Activated T-cell treated with anti-CD3 and anti-CD28 coated beads, Interleukin-2, amount 50 U/mL, for 48 hours (primary cell): ENCODE measurements at places on chromosomes 7 and 10.

- no peak for DNase-seq
Observed at GRCh38 chr10:58266003-58266825, 1.5 kb downstream of the IPMK start.

GRCh38 chr7:17590221-17590620 lies 291.8 kb downstream of the AHR start:
- DNase-seq: no peak

DNA sequence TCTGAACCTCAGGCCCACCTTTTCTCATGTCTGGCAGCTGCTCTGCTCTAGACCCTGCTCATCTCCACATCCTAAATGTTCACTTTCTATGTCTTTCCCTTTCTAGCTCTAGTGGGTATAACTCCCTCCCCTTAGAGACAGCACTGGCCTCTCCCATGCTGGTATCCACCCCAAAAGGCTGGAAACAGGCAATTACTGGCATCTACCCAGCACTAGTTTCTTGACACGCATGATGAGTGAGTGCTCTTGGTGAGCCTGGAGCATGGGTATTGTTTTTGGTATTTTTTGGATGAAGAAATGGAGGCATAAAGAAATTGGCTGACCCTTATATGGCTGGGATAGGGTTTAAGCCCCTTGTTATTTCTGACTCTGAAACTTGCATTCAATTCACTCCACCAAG lies 156.0 kb downstream of the EGFR start:
- DNase-seq: no peak

DNA sequence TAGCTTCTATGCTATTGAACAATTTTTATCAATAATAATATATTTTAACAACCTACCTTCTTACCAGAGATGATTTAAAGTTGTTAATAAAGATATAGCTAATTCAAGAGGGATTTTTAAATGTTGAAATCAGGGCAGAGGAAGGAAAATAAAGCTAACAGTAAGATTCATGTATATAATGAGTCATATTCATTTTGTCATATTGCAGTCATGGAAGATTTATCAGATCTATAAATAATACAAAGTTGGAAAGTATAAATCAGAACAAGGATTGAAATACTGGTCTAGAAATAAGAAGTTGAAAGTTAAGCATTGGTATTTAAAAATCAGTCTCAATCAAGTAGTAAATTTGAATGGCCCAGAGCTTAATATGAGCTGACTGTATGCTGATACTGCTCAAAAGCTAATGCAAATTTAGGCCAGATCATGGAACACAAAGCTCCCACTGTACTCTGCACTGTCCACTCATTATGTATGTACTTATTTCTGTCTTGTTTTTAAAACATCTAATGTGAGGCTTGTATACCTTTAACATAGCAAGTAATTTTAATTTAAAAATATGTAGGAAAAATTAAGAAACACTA lies 196.9 kb downstream of the ZEB1 start:
- DNase-seq: no peak

- DNase-seq: no peak
Observed at GRCh38 chr7:51219261-51219988, 97.2 kb downstream of the COBL start.

- no peak for DNase-seq
Observed at GRCh38 chr10:88721392-88721791, 15.3 kb downstream of the LIPK start.

DNA sequence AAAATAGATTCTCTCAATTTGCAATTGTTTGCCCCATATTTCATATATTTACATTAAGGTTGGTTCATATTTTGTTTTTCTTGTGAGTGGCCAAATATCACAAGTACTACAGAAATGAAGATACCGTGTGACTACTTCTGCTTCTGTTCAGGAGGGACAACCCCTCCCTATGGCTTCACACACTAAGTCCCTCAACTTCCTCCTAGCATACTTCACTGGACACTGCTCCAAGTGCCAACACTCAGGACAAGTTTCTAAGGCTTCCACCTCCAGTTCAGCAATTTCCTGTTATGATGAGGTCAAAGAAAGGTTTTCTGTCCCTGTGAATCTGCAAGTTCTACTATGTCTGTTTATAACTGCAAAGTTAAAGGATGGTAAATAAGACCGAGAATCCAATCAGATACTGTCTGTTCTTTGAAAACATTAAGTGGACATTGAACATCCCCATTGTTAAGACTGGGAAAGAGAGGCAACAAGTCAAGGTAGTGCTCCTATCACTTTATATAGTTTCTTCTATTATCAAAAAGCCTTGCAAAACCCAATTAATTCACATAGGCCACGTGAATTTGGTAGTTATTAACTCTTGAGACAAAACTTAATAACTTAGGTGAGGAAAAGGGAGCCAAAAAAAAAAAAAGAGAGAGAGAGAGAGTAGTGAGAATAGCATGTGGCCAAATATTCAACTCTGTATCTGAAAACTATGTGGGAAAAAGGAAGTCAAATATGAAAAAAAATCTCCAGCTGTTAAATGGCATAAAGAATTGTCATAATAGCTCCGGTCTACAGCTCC lies 81.3 kb upstream of the DKK1 start:
- DNase-seq: no peak

GRCh38 chr7:148856578-148856881 lies 27.6 kb downstream of the EZH2 start:
- no peak for DNase-seq

- DNase-seq: no peak
Observed at GRCh38 chr10:34396663-34397062, 418.4 kb downstream of the PARD3 start.
